ENCODE measurements at places on chromosomes 1 and 21.

- no peak for DNase-seq
These were observed 33.0 kb downstream of the IER5 start for GRCh38 chr1:181121498-181121897.

DNA sequence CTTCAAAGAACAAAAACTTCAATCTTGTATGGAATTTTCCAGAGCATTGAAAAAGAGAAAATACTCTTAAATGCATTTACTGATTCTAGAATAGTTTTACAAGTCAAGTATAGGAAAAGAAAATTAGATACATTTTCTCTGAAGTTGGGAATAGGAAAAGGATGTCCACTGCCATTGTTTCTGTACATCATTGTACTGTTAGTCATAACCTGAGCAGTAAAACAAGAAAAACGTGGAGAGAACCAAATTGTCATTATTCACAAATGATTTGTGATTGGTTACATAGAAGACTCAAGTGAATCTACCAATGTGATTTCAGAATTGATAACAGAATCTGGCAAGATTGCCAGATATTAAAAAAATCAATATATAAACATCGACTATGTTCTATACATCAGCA lies 27.4 kb downstream of the PRKACB start:
- DNase-seq: no peak

- no peak for DNase-seq
These were observed 50.2 kb upstream of the TNR start for GRCh38 chr1:175793617-175794016.

- no peak for DNase-seq
These were observed 177.0 kb downstream of the HS2ST1 start for GRCh38 chr1:87091425-87091824.

DNA sequence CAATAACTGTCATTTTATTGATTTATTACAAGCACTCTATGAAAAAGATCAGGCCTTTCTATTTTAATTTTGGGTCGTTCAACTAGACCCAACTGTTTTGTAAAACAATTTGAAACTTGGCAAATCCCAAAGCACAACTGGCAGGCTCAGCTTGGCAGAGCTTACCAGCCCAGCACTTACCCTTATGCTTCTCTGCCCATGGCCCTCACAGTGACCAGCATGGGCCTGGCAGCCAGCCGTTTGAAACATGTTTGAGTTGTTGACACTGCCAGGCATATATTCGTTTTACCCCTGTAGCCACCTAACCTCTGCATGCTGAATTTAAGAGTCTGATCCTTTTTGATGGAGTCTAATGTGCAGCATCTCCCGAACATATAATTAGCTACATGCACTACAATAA lies 796.7 kb upstream of the ADGRL2 start:
- no peak for DNase-seq

- no peak for DNase-seq
These were observed 123.9 kb downstream of the GLIS1 start for GRCh38 chr1:53615101-53615500.

GRCh38 chr1:180141381-180141934 lies 13.2 kb upstream of the QSOX1 start:
- DNase-seq: no peak

DNA sequence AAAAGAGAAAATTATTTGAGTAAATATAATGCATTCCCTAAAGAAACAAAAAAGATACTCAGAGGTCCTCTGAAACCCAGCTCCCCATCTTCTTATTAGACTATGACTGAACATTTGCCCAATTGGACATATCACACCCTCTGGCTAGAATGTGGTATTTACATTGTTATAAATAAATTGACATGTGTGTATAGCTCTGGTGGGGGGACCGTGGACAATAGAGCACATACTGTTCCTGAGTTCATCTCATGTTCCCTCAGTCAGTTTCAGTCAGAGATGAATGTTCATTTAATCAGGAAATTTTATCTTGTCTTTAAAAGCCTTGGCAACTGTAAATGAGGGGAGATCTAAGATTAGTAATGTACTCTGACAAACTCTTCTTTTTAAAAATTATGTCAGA lies 459.3 kb upstream of the ADAMTS5 start:
- no peak for DNase-seq

GRCh38 chr1:178946416-178946815 lies 75.5 kb upstream of the ANGPTL1 start:
- DNase-seq: no peak

GRCh38 chr1:22540337-22540736 lies 23.0 kb upstream of the EPHA8 start:
- no peak for DNase-seq

GRCh38 chr1:154993572-154994268 lies at the start of gene LENEP:
Gene LENEP (plus strand): TSS chr1:154993586. CDS start chr1:154993608, 22 bp downstream.
- DNase-seq: no peak

DNA sequence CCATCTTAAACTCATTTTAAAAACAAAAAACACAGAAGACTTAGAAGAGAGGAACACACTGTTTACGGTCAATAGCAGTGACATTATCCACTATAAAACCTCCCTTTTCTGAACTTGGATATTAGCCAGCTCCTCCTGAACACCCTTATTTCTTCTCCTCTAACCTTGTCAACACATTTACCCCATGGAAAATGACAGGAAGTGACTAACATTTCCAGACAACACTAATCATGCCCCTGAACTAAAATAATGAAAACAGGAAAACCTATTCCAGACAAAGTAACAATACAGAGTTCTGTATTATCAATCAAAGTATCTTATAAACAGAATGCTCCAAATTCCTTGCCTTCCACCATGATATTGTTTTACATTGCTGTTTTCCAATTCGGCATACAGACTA lies 45.3 kb downstream of the PALMD start:
- no peak for DNase-seq

- DNase-seq: no peak
These were observed 71.7 kb downstream of the SETD4 start for GRCh38 chr21:35988416-35989137.

- no peak for DNase-seq
These were observed 26.9 kb upstream of the TCEA3 start for GRCh38 chr1:23451441-23451840.

- DNase-seq: no peak
These were observed 41.0 kb downstream of the VCAM1 start for GRCh38 chr1:100760511-100760910.

GRCh38 chr1:40740039-40740996 lies 43.3 kb upstream of the KCNQ4 start:
- DNase-seq: no peak

DNA sequence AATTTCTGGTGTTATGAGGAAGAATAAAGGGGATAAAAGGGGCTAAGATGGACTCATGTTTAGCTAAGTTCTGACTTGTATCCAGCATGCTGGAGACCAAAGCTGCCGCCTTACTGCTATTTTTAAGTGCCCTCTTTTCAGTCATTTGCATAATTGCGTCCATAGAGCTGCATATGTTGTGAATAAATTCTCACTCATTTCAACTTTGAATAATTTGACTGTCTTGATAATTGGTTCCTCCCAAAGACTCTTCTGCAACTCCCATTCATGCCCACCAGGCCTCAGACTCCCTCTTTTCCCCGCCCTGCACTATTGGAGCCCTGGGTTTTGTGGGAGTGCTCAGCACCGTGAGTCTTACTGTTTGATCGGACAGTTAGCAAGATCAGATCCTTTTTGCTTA lies 45.0 kb downstream of the KIAA0040 start:
- DNase-seq: no peak

GRCh38 chr1:9594471-9595155 lies 5.9 kb downstream of the TMEM201 start:
- DNase-seq: no peak

- no peak for DNase-seq
These were observed 57.0 kb downstream of the PTP4A2 start for GRCh38 chr1:31880957-31881687.

GRCh38 chr1:91795591-91796389 lies 90.2 kb downstream of the TGFBR3 start:
- no peak for DNase-seq

DNA sequence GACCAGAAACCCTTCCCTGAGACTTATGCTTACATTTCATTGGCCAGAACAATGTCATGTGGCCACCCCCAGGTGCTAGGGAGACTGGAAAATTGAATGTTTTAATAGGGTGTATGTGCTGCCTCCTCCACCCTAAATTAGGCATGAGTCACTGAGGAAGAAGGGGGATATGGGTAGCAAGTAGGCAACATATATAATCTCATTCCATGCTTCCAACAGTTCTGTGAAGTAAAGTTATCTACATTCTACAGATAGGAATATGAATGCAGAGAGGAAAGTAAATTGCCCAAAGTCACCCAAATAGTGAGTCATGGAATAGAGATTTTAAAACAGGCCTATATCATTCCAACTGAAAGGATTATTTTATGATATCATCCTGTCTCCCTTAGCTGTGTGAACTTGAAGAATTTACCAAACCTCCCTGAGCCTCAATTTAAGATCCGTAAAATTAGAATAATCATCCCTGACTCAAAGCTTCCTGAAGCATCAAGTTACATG lies 168.6 kb upstream of the FGGY start:
- no peak for DNase-seq

GRCh38 chr1:23902321-23903278 lies 10.6 kb downstream of the CNR2 start:
- DNase-seq: no peak

GRCh38 chr1:116125758-116126157 lies 14.6 kb downstream of the MAB21L3 start:
- DNase-seq: no peak

GRCh38 chr1:222057162-222057561 lies 315.3 kb upstream of the DUSP10 start:
- DNase-seq: no peak

GRCh38 chr21:27390384-27390783 lies 423.5 kb upstream of the ADAMTS5 start:
- DNase-seq: no peak

- no peak for DNase-seq
These were observed 249.6 kb downstream of the PTPRC start for GRCh38 chr1:198888379-198888943.

GRCh38 chr1:196887515-196888239 lies at the start of gene CFHR4:
Gene CFHR4 (plus strand): TSS chr1:196888052. CDS start chr1:196888151, 99 bp downstream.
- no peak for DNase-seq

GRCh38 chr1:164480285-164480907 lies 78.6 kb upstream of the PBX1 start:
- no peak for DNase-seq

GRCh38 chr1:160206036-160206389 lies 829 bp downstream of the PEA15 start:
- no peak for DNase-seq

- no peak for DNase-seq
These were observed 110.1 kb downstream of the POU2F1 start for GRCh38 chr1:167330601-167331293.

DNA sequence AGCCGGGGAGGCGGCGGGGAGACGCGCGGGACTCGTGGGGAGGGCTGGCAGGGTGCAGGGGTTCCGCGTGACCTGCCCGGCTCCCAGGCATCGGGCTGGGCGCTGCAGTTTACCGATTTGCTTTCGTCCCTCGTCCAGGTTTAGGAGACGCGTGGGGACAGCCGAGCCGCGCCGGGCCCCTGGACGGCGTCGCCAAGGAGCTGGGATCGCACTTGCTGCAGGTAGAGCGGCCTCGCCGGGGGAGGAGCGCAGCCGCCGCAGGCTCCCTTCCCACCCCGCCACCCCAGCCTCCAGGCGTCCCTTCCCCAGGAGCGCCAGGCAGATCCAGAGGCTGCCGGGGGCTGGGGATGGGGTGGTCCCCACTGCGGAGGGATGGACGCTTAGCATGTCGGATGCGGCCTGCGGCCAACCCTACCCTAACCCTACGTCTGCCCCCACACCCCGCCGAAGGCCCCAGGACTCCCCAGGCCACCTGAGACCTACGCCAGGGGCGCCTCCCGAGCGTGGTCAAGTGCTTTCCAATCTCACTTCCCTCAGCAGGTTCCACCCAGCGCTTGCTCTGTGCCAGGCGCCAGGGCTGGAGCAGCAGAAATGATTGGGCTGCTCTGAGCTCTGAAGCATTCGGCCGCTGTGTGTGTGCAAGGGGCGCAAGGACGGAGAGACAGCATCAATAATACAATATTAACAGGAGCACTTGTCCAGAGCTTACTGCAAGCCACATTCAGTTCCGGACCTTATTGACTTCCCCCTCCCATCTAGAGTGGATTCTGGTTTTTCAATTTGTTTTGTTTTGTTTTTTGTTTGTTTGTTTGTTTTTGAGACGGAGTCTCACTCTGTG lies 10.3 kb downstream of the SIM2 start:
- no peak for DNase-seq

DNA sequence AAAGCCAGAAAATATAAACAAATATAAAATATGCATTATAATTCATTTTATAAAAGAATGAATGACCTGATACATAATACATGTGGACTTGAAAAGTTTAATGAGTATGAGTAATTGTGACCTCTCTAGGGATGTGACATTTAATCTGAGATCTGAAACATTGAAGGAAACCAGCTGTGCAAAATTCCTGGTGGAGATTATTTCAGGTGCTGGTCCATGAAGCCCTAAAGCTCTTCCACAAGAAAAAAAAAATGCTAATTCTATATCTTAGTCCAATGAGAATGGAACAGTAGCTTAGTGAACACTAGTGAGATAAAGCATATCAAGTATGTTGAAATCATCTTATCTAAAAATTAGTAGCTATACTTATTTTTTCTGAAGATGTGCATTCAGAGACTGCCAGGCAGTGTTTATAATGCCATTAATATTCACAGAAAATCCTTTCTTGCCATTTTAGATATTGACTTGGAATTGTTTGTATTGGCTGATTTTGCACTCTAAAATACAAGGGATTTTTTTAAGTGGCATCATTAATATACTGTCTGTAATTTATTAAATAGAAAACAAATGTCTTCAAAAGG lies 1485.9 kb downstream of the PLA2G4A start:
- no peak for DNase-seq

DNA sequence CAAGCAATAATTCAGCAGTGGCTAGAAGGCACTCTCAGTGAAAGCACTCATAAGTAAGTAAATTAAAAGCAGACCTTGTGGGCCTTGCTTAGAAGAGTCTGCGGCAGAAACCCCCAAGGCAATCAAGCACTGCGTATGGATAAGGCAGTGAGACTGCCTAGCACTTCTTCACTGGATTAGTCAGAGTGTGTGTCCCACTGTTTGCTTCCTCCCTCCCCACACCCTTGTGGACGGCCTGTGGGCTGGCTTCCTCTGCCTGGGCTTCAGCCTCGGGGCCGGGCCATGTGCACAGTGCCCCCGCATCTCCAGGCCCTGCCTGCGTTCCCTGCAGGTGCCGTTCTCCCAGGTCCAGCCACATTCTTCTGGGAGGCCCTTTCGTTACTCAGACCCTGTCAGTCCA lies 23.8 kb downstream of the AGT start:
- no peak for DNase-seq

- DNase-seq: no peak
These were observed 8.5 kb downstream of the AGT start for GRCh38 chr1:230705289-230706019.

DNA sequence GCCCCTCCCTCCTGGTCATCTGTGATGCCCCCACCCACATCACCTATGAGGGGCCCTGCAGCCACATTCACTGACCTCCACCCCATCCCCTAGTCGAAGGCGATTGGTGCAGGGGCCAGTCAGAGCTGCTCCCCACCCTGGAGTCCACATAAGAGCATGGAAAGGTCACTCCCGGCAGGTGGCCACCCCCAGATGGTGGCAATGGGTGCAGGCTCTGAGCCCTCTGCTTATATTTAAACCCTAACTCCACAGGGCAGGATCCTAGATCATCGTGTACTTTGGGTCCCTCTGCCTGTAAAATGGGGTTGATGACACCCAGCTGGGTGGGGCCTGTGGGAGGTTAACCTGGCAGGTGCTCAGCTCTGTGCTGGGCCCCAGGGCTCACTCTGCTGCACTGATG lies 186.8 kb upstream of the C1orf174 start:
- no peak for DNase-seq

- DNase-seq: no peak
These were observed 153.4 kb downstream of the TTLL7 start for GRCh38 chr1:83845437-83846071.

GRCh38 chr1:75908717-75909152 lies 23.5 kb downstream of the ASB17 start:
- DNase-seq: no peak

Data from activated T-helper 1 cell treated with anti-CD3 and anti-CD28 coated beads, Interleukin-12 subunit alpha, Interleukin-12 subunit beta, Interleukin-2, Interleukin-4 antibody, amounts not matched to agents 30 ng/mL and 10 ng/mL and 1 ng/mL, durations not matched to agents 14 hours and 24 hours and 36 hours (primary cell).